ENCODE measurements at places on chromosomes 5 and 9.
A peak's percentile ranks its signal among the peaks of the same experiment; 100 is the strongest.

GRCh38 chr9:111798786-111799185 lies 4.0 kb upstream of the SHOC1 start:
- DNase-seq, result no peak

GRCh38 chr9:127502706-127503378 lies 51.5 kb downstream of the LRSAM1 start:
- DNase-seq, result no peak

- DNase-seq, result no peak
Measured at GRCh38 chr9:116435706-116436105, 251.4 kb upstream of the TRIM32 start.

DNA sequence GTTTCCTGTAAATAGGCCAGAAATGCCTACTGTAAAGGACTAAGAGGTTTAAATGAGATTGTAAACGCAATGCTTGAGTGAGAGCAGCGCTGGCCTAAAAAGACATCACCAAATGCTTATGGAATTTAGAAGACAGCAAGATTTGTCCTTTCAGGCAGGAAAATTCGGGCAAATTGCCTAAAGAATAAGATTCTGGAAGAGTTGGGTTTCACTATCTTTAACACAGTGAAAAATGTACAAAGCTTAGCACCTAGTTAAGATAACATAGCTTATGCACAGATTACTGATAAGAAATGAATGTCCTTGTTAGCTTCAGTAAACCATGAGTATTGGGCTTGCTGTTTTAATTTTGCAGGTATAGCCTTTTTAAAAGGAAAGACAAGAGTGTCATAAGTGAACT lies 4.7 kb downstream of the FKBP15 start:
- no peak for DNase-seq

DNA sequence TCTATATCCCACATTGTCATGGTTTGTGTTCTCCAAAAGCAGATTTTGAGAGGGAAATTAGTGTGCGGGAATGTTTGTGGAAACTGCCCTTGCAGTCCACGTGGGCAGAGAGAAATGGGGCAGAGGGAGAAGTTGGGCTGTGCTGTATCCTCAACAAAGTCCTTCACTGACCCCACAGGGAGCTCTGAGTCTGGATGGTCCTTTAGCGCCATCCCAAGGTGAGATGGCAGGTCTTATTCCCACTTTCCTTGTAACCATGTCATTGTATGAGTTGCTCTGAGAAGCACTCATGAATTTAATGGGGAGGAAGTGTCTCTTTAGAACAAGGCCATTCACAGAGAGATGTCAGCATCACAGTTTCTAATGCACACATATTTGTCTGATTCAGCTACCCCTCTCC lies 127.1 kb downstream of the ANKRD18B start:
- DNase-seq, result no peak

GRCh38 chr5:10160241-10160640 lies 89.4 kb downstream of the ATPSCKMT start:
- DNase-seq, result no peak

DNA sequence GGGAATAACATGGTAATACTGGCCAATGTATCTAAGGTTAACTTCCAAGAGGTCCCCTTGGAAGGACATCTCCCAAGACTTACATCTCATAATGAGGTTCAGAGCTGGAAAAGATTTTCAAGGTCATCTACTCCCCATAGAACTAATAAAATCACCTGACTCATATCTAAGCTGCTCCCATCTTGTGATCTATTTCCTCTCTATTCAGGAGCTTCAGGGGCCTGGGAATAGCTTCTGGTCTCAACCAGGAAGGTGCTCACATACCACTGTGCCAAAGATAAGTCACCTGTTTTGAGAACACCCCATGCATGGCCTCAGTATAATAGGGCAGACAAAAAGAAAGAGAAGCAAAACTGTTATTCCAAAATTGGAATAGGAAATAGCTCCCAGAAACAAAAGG lies 74.2 kb downstream of the OXCT1 start:
- DNase-seq, result no peak

- DNase-seq, result no peak
Measured at GRCh38 chr5:8813180-8813579, 732.7 kb downstream of the SEMA5A start.

- DNase-seq, result peak; percentile 49
Measured at GRCh38 chr9:135489188-135489906, 9.8 kb downstream of the PPP1R26 start.

GRCh38 chr5:175701797-175702196 lies 43.9 kb downstream of the HRH2 start:
- DNase-seq, result no peak

DNA sequence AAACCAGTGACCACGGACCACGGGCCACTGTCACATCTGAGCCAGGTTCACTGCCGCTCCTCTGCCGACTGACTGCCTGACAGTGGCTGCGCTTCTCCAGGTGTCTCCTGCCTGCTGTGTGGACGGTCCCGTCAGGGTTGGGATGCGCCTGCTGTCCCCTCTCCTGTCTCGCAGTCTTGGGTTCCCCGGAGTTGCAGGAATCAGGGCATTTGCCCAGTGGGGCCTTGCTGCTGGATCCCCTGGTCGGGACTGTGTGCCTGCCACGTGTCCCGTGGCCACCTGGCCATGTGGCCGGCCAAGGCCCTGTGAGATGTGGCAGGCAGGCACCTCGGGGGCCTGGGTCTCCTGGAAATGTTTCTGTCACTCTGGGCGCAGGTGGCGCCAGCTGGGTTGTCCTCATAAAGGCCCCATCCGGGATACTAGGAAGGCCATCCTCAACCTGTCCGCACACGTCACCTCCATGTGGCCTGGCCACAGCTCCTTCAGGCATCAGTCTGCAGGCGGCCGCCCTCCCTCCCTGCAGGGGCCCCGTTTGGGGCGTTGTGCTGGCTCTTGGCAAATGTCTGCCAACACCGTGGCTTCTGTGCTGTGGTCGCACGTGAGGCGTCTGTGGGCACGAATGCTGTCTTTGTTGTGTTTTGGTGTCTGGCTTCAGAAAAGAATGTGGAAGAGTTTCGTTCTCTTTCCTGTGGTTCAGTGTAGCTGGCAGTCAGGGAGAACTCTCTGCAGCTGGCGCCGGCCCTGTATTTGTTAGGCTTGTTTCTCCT lies 6.4 kb upstream of the TOR4A start:
- DNase-seq, result no peak

- DNase-seq, result peak; percentile 87
Measured at GRCh38 chr5:170427672-170428236, 38.6 kb upstream of the KCNMB1 start.

DNA sequence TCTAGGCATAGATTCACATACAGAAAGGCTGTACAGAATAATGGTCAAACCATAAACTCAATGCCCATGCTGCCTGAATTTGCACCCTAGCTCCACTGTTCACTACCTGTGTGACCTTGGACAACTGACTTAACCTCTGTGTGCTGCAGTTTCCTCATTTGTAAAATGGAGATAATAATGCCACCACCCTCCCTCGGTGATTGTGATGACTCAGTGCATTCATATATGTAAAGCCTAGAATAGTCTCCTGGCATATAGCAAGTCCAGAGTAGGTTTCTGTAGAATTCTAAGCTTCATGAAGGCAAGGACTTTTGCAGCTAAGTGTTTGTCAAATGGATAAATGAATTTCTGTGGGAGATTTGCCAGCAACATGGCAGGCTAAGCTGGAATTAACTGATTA lies 297.8 kb upstream of the NR4A3 start:
- no peak for DNase-seq

- no peak for DNase-seq
Measured at GRCh38 chr5:24854850-24855249, 210.1 kb upstream of the CDH10 start.

DNA sequence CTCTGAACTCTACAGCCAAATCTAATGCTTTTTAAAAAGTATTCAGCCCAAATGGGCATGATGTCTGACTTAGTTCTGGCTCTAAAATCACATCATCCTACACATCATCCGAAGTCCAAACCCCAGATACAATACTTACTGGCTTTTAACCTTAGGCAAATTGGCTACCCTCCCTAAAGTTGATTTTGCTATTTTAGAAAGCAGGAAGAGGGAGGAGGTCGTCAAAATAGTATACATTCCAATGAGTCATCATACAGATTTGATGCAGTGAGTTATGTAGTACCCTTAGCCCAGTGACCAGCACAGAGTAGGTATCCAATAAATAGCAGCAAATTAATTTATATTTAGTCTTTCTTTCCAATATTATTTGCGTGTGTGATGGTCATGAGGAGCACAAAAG lies 582.0 kb upstream of the TUSC1 start:
- DNase-seq, result no peak

DNA sequence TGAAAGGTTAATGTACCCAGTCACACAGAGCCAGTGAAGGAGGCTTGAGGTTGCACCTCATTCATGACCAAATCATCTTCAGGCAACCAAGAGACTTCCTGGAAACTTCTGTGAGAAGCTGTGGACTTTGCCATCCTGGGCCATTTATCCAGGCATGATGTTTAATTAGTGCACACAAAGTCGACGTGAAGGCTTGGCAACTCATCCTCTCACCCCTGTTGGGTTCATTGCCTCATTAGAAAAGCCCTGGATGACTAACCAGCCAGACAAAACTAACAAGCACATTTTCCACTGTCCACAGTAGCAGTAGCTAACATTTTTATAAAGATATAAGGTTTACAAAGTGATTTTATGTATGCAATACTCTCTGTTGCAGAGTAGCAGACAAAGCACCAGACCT lies 65.7 kb upstream of the ZNF462 start:
- no peak for DNase-seq

DNA sequence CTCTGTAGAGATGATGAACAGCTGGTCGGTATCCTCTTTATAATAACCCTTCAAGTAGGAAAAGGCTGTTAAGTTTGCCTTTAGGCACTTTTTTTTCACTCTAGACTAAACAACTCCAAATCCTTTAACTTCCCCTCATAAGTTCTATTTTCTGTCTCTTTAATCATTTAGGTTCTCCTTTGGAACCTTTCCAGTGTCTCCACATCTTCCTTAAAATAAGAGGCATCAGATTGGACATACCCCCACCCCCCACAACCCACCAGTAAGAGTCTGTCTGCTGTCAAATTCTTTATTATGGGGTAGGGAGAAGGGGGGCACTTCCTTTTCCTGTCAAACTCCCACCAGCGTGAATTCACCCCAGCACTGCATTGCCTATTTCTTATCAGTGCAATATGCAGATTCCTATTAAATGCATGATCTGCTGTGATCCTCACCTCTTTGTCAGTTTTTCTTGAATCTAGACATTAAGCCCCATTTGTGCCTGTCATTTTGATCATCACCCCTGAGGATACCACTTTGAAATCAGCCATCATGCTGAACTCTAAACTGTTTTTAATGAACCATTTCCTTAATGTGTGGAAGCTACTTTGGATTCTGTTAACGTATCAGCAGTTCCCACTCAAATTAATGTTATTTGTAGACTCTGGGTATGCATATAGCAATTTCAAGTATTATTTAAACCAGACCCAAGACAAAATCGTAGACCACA lies 212.2 kb downstream of the PDZD2 start:
- no peak for DNase-seq

GRCh38 chr9:114299286-114300152 lies 23.4 kb upstream of the ORM1 start:
- DNase-seq, result no peak

GRCh38 chr5:150653145-150653761 lies 7.8 kb upstream of the MYOZ3 start:
- peak; percentile 2 for DNase-seq

GRCh38 chr9:129610473-129611306 lies 10.2 kb downstream of the C9orf50 start:
- peak; percentile 83 for DNase-seq

GRCh38 chr5:169426784-169427183 lies 125.8 kb upstream of the SLIT3 start:
- no peak for DNase-seq

GRCh38 chr9:13269589-13270452 lies 9.7 kb downstream of the MPDZ start:
- no peak for DNase-seq

DNA sequence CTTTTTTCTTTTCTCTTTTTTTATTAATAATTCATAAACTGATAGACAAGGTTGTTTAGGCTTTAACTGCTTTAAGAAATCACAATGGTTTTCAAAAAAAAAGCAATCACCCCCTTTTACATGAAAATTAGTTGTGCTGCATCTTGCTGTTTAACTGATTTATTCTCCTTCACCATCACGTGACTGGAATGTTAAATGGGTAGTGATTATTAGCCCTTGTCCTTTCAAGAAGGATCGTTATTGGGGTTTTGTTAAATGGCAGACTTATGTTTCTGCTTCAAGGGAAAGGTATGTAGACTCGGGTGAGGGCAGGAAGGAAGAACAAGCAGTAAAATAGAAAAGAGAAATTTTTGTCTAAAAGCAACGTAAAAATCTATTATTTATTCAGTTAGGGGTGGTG lies 175.6 kb upstream of the TLE4 start:
- DNase-seq, result no peak

- no peak for DNase-seq
Measured at GRCh38 chr5:82886911-82887310, 190.3 kb downstream of the TMEM167A start.

DNA sequence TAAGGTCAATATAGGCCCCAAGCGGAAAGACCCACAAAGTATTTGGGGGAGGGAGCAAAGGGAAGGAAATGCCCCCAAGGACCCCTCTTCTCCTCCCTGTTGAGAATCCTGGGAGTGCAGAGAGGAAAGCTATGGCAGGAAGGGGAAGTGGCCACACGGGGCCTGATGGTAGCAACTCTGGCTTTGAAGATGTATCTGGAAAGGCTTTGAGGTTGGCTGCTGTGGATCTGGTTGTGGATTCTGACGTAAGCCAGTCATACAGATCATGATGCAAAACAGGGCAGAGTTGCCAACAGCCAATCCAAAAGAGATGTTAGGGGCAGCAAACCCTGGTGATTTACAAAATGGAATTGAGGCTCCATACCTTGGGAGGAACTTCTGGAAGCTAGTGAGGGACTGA lies 108.8 kb downstream of the PRKACG start:
- DNase-seq, result no peak

DNA sequence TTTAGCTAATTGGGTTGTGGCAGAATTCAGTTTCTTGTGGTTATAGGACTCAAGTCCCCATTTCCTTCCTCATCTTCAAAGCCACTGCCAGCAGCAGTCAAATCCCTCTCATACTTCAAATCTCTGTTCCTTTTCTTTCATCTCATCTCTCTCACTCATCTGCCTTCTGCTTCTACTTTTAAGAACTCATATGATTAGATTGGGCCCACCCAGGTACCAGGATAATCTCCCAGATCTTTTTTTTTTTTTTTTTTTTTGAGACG lies 8.0 kb upstream of the REEP5 start:
- no peak for DNase-seq

DNA sequence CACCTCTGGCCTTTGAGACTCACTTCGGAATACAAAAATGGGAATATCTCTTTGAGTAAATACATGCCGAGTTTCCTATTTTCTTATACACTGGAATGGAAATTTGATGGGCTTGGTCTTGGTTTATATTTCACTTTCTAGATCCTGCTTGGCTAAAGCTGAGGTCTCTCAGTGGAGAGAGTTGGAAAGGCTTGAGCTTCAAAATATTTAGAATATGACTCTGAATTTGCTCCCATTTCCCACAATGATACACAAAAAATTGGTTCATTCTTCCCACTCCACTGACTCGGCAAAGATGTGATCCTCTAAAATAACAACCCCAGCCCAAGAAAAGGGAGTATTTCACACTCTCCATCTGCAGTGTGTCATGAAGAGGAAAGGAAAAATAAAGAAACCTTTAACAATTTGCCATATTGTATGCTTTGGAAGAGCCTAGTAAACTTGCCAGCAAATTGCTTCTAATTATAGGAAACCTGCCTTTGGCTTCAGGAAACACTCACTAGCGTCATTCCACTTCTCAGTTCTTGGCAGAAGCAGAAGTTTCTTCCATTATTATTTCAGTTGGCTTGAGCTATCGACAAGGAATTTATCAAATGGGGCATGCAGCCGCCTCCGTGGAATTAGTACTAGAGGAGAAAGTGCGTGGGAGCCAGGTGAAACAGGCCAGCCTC lies 302.9 kb downstream of the NSG2 start:
- DNase-seq, result no peak

Data from left lung (tissue), 14 donors.